CD8-positive, alpha-beta T cell (primary cell): ENCODE measurements at places on chromosomes 7 and 10.

- DNase-seq: no peak
These were observed 61.0 kb downstream of the CREB3L2 start for GRCh38 chr7:137940656-137941518.

DNA sequence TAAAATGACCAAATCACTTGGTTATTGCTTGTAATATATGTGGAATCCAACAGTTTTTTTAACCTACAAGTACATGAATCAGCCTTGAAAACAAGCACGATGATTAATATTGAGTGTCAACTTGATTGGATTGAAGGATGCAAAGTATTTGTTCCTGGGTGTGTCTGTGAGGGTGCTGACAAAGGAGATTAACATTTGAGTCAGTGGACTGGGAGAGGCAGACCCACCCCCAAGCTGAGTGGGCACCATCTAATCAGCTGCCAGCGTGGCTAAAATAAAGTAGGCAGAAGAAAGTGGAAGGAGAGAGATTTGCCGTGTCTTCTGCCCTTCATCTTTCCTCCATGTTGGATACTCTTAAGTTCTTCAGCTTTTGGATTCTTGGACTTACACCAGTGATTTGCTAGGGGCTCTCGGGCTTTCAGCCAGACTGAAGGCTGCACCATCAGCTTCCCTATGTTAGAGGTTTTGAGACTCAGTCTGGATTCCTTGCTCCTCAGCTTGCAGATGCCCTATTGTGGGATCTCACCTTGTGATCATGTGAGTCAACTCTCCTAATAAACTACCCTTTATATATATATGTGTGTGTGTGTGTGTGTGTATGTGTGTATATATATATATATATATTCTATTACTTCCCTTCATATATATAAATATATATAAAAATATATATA, 118.4 kb upstream of the WDR11 start:
- DNase-seq: no peak

DNA sequence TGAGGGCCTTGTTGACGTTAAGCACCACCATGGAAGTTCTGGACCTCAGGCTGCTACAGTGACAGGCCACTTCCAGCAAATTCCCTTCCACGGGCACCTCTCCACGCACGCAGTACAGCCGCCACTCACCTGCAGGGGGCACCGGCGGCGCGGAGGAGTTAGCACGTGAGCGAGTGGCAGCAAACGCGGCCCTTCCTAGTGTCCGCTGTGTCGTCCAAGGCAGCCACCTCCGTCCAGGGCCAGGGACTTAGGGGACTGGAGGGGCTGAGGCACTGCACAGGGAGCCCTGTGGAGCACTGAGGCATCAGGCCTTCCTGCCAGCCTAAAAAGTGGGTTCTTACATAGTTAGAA, 164.4 kb downstream of the SVIL start:
- no peak for DNase-seq

DNA sequence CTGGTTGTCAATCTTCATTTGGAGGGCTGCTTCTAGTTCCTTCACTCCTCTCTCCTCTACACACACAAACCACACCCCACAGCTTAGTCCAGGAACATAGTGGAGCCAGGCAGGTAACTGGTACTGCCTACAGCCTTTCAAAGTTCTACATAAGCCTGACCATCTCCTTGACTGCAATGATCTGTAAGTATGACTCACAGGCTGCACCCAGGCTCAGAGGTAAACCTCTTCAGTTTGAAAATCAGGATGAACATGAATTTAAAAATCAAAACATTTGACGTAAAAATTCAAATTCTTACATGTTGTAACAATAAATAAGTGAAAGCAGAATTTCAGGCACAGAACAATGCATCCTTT, 68.7 kb upstream of the C10orf120 start:
- DNase-seq: no peak

GRCh38 chr7:118132764-118133163, 51.2 kb upstream of the LSM8 start:
- DNase-seq: no peak

- no peak for DNase-seq
These were observed 34.1 kb downstream of the NEBL start for GRCh38 chr10:20863008-20863407.
